ENCODE measurements at places on chromosomes 4 and X.

GRCh38 chrX:151816934-151817333 is 82.4 kb downstream of the CNGA2 start:
- DNase-seq, result no peak

GRCh38 chr4:174089711-174090110 is 193.8 kb downstream of the FBXO8 start:
- DNase-seq, result no peak

GRCh38 chr4:165631208-165631894 is 241.7 kb upstream of the TLL1 start:
- no peak for DNase-seq

- no peak for DNase-seq
Measured at GRCh38 chrX:113868177-113868576, 715.7 kb upstream of the HTR2C start.

GRCh38 chr4:60657041-60657440 is 543.1 kb upstream of the ADGRL3 start:
- no peak for DNase-seq

- no peak for DNase-seq
Measured at GRCh38 chrX:154829926-154830442, 4.5 kb downstream of the SMIM9 start.

GRCh38 chr4:38921151-38921550 is 53.5 kb downstream of the FAM114A1 start:
- DNase-seq, result no peak

DNA sequence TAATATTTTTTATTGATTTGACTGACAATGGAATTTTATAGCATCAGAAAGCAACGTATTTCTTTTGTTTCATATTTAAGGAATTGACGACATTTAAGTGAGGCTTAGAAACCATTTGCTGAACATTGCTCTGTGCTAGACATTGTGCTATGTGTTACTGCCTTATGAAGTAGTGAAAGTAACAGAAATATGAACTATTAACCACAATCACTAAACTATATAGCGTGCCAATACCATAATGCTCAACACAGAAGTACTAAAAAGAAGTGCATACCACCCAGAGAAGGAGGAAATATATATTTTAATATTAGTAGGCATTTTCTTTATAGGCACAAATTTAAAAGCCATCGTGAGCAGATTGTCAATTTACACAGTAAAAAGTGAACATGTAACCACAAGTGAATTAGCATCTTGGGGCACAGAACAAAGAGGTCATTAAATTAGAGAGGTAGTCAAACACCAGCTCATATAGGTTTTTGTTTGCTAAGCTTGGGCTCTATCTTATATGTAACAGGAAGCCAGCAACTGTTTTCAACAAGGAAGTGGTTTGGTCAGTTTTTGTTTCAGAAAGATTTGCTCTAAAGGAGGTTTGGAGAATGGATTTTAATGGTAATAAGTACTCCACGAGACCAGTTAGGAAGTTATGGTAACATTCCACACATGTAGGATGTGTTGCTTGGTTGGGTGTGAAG is 270.7 kb downstream of the GRXCR1 start:
- DNase-seq, result no peak

DNA sequence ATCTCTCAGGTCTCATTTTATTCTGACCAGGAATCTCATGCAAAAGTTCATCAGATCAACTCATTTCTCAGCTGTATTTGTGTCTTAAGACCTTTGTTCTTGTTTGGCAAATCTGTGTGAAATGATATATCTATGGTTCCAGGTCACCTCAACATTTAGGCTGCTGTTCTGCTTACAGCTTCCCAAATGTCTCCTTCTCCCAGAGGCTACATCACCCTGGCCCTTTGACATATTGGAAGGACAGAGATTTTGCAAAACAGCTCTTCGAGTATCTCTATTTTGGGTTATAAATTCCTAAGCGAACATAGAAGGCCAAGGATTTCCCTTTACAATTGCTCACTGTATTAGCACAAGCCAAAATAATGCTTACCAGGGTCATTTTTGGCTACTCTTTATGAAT is 57.5 kb upstream of the GIMD1 start:
- no peak for DNase-seq

- no peak for DNase-seq
Measured at GRCh38 chr4:32189130-32189529, 1469.0 kb downstream of the PCDH7 start.

GRCh38 chrX:65821721-65822496 is 154.5 kb downstream of the MSN start:
- no peak for DNase-seq

DNA sequence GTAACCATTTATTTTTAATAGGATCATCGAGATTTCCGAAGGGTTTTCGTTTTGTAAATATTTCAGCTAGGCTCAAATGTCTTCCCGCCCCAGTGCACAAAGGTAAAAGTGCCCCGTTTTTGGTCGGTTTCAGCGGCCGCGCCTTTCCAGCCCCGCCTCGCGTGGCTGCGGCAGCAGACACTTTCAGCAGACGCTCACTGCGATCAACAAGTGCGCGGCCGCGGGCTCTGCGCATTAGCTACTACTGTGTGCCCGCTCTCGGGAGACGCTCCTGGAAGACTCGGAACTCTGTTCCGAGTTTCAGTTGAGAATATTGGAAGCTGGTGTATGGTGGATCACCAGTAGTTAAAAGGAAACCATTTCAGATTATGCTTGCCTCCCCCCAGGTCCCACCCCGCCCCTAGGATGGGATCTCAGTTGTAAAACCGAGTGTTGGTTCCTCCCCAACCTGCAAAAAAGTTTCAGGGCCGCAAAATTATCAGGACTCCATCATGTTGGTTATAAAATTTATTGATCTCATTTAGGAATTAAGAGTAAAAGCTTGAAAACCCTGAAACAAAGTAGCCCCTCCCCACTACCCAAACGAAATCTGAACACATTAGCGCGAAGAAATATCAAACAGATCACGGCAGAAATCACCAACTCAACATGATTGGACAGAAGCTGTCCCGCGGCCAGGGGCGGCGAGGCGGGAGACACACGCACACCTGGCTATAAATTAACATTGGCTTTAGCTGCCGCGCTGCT is 2.2 kb downstream of the SOX3 start:
- no peak for DNase-seq

GRCh38 chr4:88063634-88064296 is 56.3 kb downstream of the PKD2 start:
- DNase-seq, result no peak

DNA sequence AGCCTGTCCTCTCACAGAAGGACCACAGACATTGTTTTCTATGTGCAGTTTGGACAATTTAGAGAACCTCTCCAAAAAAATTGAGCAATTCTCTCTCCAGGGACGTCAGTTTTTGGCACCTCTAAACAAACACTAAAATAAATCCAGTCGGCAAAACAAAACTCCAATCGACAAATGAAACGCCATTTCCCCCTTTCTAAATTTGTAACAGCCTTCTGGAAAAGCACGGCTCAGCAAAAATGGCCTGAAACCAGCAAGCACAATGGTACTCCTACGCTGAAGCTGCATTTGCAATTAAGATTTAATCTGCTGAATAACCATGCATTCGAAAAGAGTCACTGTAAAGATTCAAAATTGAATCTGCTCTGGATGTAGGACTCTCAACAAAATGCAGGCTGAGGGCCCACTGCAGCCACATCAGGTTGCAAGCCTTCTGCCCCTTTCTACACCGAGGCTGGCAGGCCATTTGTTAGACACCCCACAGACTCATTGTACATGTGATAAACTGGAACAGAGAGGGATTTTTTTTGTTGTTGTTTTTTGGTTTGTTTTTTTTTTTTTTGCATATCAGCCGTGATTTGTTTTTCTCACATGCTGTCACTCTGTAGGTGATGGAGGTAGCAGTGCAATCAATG is 79.9 kb upstream of the MAP3K15 start:
- DNase-seq, result no peak

DNA sequence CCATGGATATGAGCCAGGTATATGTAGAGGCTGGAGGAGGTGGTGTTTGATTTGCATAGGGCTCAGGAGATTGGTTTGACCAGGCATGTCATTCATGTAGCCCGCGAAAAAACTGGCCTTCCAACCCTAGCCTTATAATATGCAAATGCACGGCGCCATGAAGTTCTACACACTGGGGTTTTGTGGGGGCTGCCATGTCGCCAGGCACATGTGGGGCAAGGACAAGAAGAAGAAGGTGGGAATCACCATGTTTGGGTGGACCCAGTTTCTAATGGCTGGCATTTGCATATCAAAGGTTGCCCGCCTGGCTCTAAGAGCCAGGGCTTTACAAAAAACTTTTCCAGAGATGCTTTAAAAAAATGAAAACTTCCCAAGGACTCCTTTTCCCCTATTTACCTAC is 1251.0 kb downstream of the PCDH18 start:
- DNase-seq, result no peak

DNA sequence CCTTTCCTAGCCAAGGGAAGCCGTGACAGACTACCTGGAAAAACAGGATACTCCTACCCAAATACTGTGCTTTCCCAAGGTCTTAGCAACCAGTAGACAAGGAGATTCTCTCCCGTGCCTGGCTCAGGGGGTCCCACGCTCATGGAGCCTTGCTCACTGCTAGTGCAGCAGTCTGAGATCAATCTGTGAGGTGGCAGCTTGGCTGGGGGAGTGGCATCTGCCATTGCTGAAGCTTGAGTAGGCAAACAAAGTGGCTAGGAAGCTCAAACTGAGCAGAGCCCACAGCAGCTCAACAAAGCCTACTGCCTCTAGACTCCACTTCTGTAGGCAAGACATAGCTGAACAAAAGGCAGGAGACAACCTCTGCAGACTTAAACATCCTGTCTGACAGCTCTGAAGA is 177.1 kb downstream of the PARM1 start:
- no peak for DNase-seq

- DNase-seq, result no peak
Measured at GRCh38 chr4:186249785-186250754, 15.9 kb upstream of the F11 start.

GRCh38 chr4:45475548-45475947 is 648.3 kb downstream of the GABRG1 start:
- no peak for DNase-seq

DNA sequence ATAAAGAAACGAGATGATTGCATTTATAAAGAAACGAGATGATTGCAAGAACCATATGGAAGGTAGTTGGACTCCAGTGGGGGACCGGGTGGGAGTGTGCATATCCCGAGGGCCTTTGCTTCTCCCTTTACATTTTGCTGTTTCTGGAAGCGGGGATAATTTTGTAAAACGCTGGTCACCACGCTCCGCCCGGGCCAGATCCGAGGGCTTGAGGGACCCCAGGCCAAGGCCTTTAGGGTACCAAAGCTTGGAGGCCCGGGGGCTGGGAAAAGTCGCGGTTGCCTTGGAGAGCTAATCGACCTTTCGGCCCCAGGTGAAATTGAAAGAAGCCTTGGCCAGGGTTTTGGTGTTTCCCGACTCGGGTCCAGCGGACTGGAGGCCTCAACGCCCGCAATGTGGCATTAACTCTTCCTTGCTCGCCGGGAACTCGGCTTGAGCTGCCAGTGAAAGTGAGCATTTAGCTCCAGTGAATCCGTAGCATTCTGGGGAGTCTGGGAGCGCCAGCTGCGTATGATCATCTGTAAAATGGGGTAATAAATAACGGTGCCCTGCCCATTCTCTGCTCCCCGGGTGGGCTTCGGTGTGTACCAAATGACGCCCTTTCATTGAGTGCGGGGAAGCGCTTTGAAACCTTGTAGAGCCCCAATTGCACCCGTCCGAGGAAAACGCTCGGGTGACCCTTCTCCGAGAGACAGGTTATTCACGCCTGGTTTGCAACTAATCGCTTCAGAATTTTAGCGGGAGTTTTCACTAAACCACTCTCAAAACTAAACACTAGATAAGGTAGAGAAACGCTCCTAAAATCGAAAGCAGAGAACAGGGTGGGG is 4.5 kb downstream of the NKX3-2 start:
- no peak for DNase-seq

DNA sequence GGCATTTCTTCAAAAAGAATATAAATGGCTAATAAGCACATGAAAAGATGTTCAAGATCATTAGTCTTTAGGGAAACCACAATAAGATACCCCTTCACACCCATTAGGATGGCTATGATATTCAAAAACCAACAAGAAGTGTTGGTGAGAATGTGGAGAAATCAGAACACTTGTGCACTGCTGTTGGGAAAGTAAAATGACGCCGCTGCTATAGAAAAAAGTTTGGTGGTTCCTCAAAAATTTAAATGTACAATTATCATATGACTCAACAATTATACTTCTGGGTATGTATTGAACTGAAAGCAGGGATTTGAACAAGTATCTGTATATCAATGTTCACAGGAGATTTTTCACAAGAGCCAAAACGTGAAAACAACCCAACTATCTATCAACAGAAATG is 29.4 kb upstream of the NEUROG2 start:
- no peak for DNase-seq

- DNase-seq, result no peak
Measured at GRCh38 chrX:124960454-124960853, 359.2 kb upstream of the TEX13C start.

GRCh38 chr4:128591482-128591881 is 218.0 kb upstream of the JADE1 start:
- no peak for DNase-seq

GRCh38 chr4:47002580-47002979 is 9.2 kb upstream of the GABRA4 start:
- no peak for DNase-seq

DNA sequence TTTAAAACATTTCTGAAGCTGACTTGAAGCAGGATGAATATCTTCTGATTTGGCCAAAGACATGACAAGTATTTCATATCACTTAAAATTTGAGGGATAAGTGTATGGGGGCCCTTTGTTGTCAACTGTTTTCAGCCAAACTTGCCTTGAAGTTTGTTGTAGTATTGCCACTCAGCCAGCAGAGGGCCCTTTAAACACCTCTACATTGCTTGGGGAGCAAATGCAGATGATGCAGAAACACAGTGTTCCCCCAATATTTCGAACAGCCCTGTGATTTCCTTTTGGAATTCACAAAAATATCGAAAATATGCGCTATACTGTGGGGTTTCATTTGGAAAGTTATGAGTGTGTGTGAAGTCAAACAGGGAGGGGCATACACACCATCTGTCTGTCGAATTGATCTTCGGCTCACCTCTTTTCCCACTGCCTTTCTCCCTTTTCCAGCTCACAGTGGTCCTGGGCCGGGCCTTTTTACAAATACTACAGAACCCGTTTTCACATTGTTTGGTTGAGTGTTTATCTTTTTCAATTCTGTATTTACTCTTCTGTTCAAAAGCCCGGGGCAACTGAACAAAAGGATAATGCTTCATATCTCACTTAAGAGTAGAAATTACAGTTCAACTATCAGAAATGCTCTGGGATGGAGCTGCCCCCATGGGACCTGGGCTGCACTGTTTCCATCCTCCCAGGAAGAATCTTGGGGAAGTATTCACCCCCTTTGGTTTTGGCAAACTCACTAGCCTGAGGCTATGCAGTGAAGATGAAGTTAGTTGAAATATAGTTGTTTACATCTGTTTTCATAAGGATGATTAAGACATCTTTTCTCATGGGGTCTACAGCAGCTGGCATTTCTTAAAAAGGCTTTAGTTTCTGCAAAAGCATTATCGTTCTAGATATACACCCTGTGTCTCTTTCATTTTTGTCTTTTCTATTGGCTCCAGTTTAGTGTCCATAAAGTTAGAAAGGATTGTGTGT is 137.6 kb downstream of the EGF start:
- DNase-seq, result peak; percentile 66

- DNase-seq, result no peak
Measured at GRCh38 chr4:162497564-162498167, 333.9 kb upstream of the FSTL5 start.

All from posterior cingulate gyrus (tissue), 11 donors.